ENCODE measurements at places on chromosomes 4 and X.
A peak's percentile ranks its signal among the peaks of the same experiment; 100 is the strongest.

DNA sequence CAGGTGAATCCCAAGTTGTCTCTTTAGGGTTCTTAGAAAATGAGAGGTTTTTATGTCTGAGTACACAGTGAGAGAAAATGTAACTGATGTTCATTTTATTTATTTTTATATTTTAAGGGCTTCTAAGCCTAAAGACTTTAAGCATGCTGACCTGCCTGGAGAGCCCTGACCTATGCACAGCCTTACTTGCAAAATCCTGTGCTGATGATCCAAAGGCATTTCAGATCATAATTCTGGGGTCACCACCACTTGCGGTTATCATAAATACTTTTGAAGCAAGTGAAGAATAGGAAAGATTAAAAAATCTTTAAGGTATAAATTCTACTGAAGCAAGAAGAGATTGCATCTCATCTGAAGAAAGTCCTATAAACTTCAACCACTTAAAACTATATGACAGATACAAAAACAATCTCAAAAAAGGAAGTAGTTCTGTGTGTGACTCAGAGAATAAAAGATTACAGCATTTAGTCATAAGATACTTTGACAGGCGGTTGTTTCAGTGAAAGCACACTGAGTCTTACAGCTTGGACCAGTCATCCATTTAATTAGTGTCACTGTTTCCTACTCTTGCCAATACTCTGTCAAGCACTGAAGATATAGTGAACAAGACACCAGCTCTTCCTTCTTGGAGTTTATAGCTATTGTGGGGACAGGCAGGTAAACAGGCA, 245.2 kb upstream of the DIPK2B start:
- peak; percentile 9 for DNase-seq

GRCh38 chr4:139887376-139887802, 221.8 kb downstream of the MGST2 start:
- DNase-seq, result peak; percentile 24

- no peak for DNase-seq
Observed at GRCh38 chr4:174215961-174216680, 67.3 kb downstream of the FBXO8 start.

- peak; percentile 51 for DNase-seq
Observed at GRCh38 chrX:44945736-44946135, 72.7 kb downstream of the KDM6A start.

GRCh38 chrX:50407976-50408375, 62.6 kb downstream of the DGKK start:
- no peak for DNase-seq

- DNase-seq, result no peak
Observed at GRCh38 chr4:105389167-105389566, 84.7 kb downstream of the PPA2 start.

DNA sequence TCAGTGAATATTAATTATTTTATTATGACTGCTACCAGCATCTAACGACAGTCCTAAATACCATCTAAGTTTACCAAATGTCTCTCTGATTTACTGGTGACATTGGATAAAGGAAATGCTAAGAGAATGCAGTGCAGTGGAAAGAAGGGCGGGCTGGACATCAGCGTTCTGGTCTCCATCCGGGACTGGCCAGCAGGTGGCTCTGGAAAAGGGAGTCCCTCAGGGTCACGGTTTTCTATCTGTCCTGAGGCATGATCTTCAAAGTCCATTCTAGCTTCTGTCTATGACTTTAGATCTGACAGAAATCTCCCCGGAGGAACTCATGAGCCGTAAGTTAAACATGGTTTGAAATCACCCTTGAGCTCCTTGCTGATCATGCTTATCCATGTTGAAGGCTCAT, 3.3 kb downstream of the TRIM2 start:
- DNase-seq, result peak; percentile 58

DNA sequence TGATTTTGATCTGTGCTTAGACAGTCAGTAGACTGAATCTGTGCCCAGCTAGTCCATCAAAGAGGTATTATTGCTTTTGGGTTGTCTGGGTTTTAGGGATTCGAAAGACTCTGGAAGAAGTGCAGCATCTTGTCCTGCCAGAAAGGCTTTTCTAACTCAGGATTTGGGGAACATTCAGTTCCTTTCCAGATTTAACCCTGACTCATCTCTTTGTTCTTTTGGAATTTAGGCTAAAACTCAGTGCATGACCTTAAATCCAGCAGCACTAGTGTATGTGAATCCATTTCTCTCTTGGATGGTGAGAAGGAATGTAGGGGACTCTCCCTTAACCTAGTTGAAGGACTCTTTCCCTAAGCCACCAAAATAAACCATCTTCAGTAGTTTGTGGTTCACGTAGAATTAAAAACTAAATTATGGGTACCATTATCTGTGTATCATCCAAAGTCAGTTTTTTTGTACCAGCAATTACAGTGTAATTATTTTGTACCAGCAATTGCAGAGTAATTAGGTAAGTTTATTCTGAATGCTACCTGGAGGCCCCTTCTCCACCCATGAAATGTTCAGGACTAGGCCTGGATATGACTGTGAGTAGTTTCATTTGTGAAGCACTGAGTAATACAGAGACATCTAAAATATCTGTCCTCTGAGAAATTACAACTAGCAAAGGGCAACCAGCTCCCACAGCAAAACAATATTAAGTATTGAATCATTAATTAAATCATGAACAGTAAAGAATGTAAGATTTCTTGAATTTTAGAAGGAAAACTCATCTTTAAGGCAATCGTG, 384.0 kb downstream of the TMA16 start:
- DNase-seq, result no peak

DNA sequence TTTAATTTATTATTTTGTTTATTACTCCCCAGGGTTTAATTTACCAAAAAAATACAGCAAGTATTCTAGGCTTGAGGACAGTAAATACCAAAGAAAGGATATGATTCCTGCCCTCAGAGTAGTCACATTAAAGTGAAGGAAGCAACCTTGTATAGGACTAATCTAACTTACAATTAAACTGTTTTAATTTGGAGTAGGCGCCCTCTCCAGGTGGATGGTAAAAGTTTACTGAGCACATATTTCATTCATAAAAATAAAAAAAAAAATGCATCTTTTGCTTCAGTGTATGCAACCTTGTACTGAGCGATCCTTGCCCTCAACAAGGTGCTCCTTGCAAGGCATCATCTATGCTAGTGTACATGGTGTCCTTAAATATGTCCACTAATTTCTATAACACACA, 72.0 kb upstream of the MAGEB16 start:
- DNase-seq, result peak; percentile 63

DNA sequence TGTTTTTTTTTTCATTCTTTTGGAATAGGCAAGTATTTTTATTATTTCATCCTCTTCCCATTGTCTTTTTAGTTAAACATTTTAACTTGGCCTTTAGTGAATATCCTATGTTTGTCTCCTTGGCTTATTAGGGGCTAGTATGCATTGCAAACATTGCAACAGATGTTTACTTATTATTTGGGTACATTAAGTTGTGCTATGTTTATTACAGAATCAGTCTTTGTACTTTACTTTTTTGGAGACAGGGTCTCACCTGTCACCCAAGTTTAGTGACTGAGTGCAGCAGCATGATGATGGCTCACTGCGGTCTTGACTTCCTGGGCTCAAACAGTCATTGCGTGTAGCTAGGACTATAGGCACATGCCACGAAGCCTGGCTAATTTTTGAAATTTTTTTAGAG, 51.1 kb upstream of the NUDT6 start:
- DNase-seq, result no peak

DNA sequence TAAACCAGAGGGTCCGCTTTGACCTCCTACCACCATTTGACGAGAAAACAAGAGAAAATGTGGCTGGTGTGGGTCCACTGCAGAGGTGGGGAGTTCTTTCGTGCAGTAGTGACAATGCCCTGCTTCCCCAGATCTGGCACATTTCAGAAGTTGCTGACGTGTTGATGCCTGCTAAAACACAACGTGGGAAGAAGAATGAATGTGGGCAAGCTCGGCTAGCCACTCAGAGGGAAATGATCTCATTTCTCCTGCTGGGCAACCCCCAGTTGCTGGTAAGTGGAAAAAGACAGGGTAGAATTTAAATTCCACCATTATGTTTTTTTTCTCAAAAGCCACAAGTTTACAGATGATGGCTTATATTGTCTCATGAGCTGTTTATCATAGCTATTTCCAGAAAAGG, 77.9 kb downstream of the LUZP4 start:
- DNase-seq, result no peak

- no peak for DNase-seq
Observed at GRCh38 chr4:115969756-115970155, 856.3 kb upstream of the NDST4 start.

GRCh38 chr4:140256335-140256734, 102.4 kb upstream of the MAML3 start:
- peak; percentile 74 for DNase-seq

GRCh38 chrX:15319075-15319474, 3.6 kb upstream of the ASB11 start:
- no peak for DNase-seq

GRCh38 chr4:142378179-142378578, 467.9 kb downstream of the INPP4B start:
- no peak for DNase-seq

GRCh38 chr4:14668296-14668695, 334.0 kb upstream of the CPEB2 start:
- DNase-seq, result no peak

GRCh38 chr4:111556851-111557250, 588.4 kb upstream of the FAM241A start:
- no peak for DNase-seq

DNA sequence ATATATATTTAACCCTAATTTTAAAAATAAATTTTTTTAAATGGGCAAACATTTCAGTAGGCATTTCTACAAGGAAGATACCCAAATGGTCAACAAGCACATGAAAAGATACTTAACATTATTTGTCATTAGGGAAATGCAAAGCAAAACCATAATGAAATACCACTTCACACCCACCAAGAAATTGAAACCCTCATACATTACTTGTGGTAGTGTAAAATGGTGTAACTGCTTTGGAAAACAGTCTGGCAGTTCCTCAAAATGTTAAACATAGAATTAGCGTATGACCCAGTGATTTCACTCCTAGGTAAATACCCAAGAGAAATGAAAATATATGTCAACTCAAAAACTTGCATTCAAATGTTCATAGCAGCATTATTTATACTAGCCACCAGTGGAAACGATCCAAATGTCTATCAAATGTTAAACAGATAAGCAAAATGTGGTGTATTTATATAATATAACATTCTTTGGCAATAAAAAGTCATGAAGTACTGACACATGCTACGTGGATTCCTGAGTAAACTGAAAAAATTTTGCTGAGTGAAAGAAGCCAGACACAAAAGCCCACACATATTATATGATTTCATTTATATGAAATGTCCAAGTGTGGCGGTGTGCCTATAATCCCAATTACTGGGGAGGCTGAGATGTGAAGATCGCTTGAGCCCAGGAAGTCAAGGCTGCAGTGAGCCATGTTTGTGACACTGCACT, 16.6 kb downstream of the TRIM2 start:
- DNase-seq, result no peak

- DNase-seq, result no peak
Observed at GRCh38 chrX:133330956-133331355, 84.3 kb downstream of the GPC4 start.

DNA sequence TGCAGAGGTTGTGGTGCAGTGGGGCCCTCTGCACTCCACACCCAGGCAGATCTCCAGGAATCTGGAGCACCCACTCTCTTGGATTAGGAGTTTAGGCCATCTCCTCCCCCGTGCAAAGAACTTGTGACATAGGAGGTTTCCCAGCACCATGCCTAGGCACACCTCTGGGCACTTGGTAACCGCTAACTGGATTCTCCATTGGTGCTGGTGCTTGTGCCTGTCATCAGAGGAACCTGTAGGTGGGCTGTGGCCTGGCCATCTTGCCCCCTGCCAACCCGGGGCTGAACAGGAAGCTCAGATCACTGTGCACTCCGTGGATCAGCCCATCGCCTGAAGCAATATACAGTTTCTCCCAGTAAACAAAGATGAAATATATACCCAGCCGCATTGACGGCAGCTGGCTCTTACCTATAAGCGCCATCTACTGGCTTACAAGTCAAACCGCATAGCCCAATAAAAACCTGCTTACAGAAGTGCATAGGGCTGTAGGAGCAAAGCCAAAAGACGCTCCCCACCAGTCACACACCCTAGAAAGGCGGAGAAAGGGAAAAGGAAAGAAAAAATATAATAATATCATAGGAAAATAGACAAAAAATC, 19.1 kb upstream of the TEX13B start:
- DNase-seq, result peak; percentile 89

DNA sequence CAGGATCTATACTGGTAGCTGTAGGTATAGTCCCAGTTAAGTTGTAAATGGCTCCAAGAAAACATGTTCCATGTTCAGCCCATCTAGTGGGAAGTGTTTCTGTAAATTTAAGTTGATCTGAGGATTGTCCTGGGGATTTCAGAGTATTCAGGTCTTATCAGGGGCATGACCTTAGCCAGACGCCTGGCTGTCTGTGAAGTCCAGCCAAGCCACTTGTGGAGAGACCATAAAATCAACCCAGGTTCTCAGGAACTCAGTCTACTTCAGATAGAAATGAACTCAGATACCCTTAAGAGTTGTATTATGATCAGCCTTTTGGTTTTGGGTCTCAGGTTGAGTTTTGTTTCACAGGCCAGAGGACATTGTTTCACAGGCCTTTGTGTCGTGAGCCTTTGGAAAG, 95.9 kb downstream of the EGF start:
- no peak for DNase-seq
